ENCODE measurements at places on chromosomes 16 and 17.

DNA sequence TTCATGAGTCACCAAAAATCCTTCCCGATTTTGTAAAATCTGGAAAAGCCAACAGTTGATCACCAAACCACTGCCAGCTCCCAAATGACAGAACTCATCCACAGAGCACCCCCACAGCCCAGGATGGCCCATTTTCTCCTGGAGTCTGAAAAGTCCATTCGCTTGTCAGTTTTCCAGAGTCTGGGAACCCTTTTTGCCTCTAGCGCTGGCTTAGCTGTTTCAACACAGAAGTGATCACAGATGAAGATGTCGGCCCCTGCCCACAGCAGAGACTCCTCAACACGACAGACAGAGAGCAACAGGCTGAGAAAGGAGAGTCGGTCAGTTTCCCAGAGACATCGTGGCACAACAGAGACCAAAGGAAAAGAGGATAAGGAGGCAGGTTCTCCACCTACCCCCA is 66.4 kb downstream of the NXN start:
- no peak for DNase-seq

- no peak for DNase-seq
Measured at GRCh38 chr17:49548051-49548505, 27.6 kb upstream of the NXPH3 start.

GRCh38 chr17:2436316-2436905 is 35.6 kb upstream of the MNT start:
- no peak for DNase-seq

- DNase-seq = no peak
Measured at GRCh38 chr17:43471585-43472160, 12.1 kb upstream of the DHX8 start.

DNA sequence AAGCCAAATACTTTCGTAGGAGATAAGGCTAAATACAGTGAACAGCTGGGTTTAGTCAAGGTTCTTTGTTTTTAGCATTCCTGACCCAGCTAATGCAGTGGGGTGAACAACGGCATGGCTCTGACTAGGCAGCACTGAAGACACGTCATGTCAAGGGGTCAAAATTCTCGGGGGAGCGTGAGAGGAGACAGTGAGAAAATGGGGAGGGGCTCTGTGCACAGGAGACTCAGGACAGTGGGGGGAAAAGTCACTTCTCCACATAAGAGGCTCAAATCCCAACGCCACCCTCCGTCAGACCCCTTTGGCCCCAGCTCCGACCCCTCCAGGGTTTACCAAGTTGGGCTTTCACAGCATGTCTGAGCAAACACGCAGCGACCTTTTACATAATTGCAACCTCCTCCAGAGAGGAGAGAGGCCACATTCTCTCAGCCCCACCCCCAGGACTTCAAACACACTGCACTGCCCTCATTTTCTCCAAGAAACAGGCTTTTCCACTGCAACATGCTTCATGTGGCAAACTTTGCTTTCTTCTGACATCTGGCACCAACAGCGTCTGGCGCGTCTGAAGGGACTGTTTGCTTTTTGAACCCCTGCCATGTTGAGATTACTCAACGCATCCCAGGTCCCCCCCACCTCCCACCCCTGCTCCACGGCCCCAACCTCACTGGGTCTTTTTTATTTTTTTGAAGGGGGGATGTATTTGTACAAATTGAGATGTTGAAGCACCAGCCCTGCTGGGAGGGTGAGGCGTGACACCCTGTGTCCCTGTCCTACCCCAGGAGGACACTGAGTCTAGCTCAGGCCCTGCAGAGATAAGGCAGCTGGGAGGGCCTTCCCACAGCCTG is 30.0 kb downstream of the AXIN2 start:
- no peak for DNase-seq

- DNase-seq = no peak
Measured at GRCh38 chr16:1816396-1817275, 10.0 kb downstream of the HAGH start.

GRCh38 chr16:57744642-57744903 is 9.0 kb downstream of the KATNB1 start:
- no peak for DNase-seq

GRCh38 chr16:87551487-87551886 is 50.8 kb upstream of the JPH3 start:
- DNase-seq = no peak

Data from stimulated activated CD4-positive, alpha-beta T cell treated with anti-CD3 and anti-CD28 coated beads, Interleukin-12 subunit alpha, Interleukin-12 subunit beta, amount 100 ng/mL, for 4 hours (primary cell).